ENCODE measurements at places on chromosomes 4 and X. TPM values are rescaled to one million over a fixed set of nuclear protein-coding genes. Genes with fewer than 3 reads are reported as not detected.

- H3K27me3 ChIP-seq: peaks cover 29% of the 10 kb centered on the region
- H3K27ac ChIP-seq: no peak overlapping the region
- no peaks in the 10 kb centered on the region for H3K36me3 ChIP-seq
- peaks cover 3% of the 10 kb centered on the region for H3K4me1 ChIP-seq
- DNase-seq: no peak
Observed at GRCh38 chrX:24285082-24285481, 28.8 kb downstream of the SUPT20HL2 start.

GRCh38 chr4:162461952-162462351, 298.2 kb upstream of the FSTL5 start:
- no peak overlapping the region for H3K4me3 ChIP-seq
- H3K4me1 ChIP-seq: no peaks in the 10 kb centered on the region
- DNase-seq: peak; percentile 27
- H3K27me3 ChIP-seq: no peaks in the 10 kb centered on the region
- H3K27ac ChIP-seq: no peak overlapping the region

The HTR2C gene
- not detected for total RNA-seq

- no peak within 1 kb of the TSS for H3K27ac ChIP-seq
- H3K4me3 ChIP-seq: peak within 1 kb of the TSS; percentile 44
- peak; percentile 74 for DNase-seq
- no peaks in the 10 kb centered on the region for H3K4me1 ChIP-seq
- H3K36me3 ChIP-seq: no peaks in the 10 kb centered on the region
Observed at GRCh38 chrX:51332188-51332942, at the start of gene NUDT10. Gene NUDT10 (plus strand): TSS chrX:51332822. CDS start chrX:51332966, 144 bp downstream.

The MAGEA2B gene
- total RNA-seq: not detected

GRCh38 chrX:18946157-18946556, 37.8 kb downstream of the PHKA2 start:
- H3K4me1 ChIP-seq: no peaks in the 10 kb centered on the region
- H3K4me3 ChIP-seq: no peak overlapping the region
- no peak for DNase-seq
- H3K27ac ChIP-seq: no peak overlapping the region
- H3K27me3 ChIP-seq: peaks cover 14% of the 10 kb centered on the region

The BEX1 gene
- total RNA-seq: 0.49 TPM

The CCDC158 gene
- 0.18 TPM for total RNA-seq

- H3K27me3 ChIP-seq: no peaks in the 10 kb centered on the region
- H3K36me3 ChIP-seq: no peaks in the 10 kb centered on the region
- no peaks in the 10 kb centered on the region for H3K4me1 ChIP-seq
- DNase-seq: no peak
Observed at GRCh38 chr4:23006756-23007155, 314.0 kb downstream of the GBA3 start.

DNA sequence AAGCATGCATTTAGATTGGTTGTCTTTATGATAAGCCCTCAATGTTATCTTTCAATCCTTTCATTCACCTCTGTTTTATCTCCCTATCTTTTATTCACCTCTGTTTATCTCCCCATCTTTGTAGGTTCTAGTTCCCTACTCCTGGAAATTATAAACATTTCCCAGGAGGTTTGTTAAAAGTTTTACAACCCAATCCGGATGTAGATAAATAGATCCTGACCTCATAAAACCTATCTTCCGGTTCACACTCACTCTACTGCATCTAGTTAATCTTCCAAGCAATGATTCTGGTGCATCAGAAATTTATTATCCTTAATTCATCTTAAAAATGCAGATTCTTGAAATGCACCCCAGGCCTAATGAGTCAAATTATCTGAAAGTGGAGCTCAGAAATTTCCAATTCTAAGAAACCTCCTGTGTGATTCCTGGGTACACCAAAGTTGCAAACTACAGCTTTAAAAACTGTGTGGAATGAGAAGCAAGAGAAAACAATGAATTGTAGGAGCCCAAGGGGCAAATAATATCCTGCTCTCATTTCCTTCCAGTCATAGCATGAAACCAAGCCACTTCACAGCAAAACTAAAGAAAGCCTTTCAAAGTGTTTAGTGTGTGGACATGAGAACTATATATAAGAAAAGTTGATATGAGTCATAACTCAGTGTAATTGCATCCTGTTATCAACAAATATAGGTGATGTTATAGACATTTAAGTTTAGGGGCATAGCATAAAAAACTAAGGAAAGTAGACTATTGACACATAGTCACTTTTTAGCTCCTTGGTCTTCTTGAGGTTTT, 51.1 kb upstream of the UGT8 start:
- no peaks in the 10 kb centered on the region for H3K4me1 ChIP-seq
- H3K27ac ChIP-seq: no peak overlapping the region
- no peak overlapping the region for H3K4me3 ChIP-seq
- no peak for DNase-seq
- no peaks in the 10 kb centered on the region for H3K27me3 ChIP-seq

DNA sequence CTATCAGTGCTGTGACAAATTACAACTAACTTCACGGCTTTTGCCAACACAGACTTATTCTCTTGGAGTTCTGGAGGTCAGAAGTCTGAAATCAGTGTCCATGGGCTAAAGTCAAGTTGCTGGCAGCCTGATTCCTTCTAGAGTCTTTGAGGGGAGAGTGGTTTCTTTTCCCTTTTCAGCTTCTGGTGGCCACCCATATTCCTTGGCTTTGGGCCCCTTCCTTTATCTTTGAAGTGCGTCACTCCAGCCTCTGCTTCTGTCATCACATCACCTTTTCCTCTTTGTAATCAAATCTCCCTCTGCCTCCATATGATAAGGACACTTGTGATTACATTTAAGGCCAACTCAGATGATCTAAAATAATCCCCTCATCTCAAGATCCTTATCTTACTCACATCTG, 9.0 kb downstream of the FAM114A1 start:
- no peak overlapping the region for H3K27ac ChIP-seq
- H3K27me3 ChIP-seq: no peaks in the 10 kb centered on the region
- H3K4me1 ChIP-seq: no peaks in the 10 kb centered on the region
- no peak for DNase-seq

The OTUD6A gene
- not detected for total RNA-seq

The DSPP gene
- total RNA-seq: under 0.01 TPM

GRCh38 chr4:184000457-184001396, 95.6 kb downstream of the STOX2 start:
- no peak for DNase-seq
- H3K4me1 ChIP-seq: no peaks in the 10 kb centered on the region
- H3K4me3 ChIP-seq: no peak overlapping the region
- H3K36me3 ChIP-seq: peaks cover 8% of the 10 kb centered on the region

The FRMPD4 gene
- total RNA-seq: 0.75 TPM

DNA sequence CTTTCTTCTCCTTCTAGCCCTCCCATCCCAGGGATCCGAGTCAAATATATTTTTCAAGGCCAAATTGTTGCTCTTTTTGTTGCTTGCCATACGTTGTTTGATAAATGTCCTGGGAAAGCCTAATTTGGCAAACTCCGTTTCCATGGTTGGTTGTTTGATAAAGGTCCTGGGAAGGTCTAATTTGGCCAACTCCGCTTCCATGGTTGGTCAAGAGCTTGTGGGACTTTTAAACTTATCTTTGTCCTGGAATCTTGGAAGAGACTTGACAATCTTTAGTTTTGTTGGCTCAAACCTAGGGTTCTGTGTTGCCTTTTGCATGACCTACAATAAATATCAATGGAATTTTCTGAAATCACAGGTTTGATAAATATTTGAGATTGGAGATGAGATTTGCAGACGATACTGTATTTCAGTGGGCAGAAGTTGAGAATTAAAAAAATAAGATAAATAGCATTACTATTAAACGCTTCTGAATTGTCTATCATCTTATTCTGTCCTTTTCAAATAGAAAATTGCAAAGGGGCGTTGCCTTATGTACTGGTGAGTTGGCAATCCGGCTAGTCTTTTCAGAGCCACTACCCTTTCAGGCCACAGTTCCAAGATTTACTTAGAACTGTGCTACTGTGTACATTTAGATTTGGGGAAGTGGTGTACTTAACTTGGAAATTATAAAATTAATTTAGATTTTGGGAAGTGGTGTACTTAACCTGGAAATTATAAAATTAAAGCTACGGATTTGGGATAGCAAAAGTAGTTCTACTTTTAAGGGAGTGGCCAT, 804 bp downstream of the OSTC start:
- H3K4me3 ChIP-seq: peak overlapping the region; percentile 74
- peak overlapping the region; percentile 91 for H3K27ac ChIP-seq
- H3K4me1 ChIP-seq: peaks cover 4% of the 10 kb centered on the region
- peaks cover 2% of the 10 kb centered on the region for H3K36me3 ChIP-seq
- DNase-seq: peak; percentile 43

- H3K4me1 ChIP-seq: no peaks in the 10 kb centered on the region
- H3K4me3 ChIP-seq: no peak overlapping the region
- H3K36me3 ChIP-seq: no peaks in the 10 kb centered on the region
- no peaks in the 10 kb centered on the region for H3K27me3 ChIP-seq
Observed at GRCh38 chr4:73916172-73916925, 47.2 kb downstream of the CXCL1 start.

DNA sequence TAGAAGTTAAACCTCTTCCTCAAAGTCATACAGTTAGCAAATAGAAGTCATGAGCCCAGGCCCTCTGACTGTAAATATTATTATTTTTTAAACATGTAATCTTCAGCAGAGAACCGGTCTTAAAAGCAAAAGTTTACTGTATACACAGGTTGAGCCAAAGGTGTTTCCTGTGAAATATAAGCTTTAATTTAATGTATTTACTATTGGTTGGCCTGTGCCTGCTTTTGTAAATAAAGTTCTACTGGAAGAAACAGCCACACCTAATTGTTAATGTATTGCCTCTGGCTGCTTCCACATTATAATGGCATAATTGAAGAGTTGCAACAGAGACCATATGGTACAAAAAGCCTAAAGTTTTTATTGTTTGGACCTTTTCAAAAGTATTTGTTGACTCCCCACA, 61.0 kb upstream of the PRDM8 start:
- no peak for DNase-seq
- no peaks in the 10 kb centered on the region for H3K27me3 ChIP-seq
- H3K36me3 ChIP-seq: no peaks in the 10 kb centered on the region
- H3K4me3 ChIP-seq: no peak overlapping the region

- no peaks in the 10 kb centered on the region for H3K36me3 ChIP-seq
- no peak overlapping the region for H3K4me3 ChIP-seq
- peaks cover 3% of the 10 kb centered on the region for H3K4me1 ChIP-seq
- no peak overlapping the region for H3K27ac ChIP-seq
- no peak for DNase-seq
Observed at GRCh38 chr4:57077550-57078343, 32.4 kb downstream of the IGFBP7 start.

- no peak overlapping the region for H3K4me3 ChIP-seq
- no peaks in the 10 kb centered on the region for H3K36me3 ChIP-seq
- H3K4me1 ChIP-seq: no peaks in the 10 kb centered on the region
Observed at GRCh38 chrX:7272346-7272745, 124.4 kb upstream of the PUDP start.

- DNase-seq: peak; percentile 94
- no peaks in the 10 kb centered on the region for H3K36me3 ChIP-seq
- H3K27ac ChIP-seq: peak overlapping the region; percentile 74
- peaks cover 27% of the 10 kb centered on the region for H3K27me3 ChIP-seq
- H3K4me1 ChIP-seq: peaks cover 13% of the 10 kb centered on the region
- no peak overlapping the region for H3K4me3 ChIP-seq
Observed at GRCh38 chrX:39336671-39337311, 535.5 kb downstream of the MID1IP1 start.

The ADH1C gene
- total RNA-seq: 9.4 TPM

DNA sequence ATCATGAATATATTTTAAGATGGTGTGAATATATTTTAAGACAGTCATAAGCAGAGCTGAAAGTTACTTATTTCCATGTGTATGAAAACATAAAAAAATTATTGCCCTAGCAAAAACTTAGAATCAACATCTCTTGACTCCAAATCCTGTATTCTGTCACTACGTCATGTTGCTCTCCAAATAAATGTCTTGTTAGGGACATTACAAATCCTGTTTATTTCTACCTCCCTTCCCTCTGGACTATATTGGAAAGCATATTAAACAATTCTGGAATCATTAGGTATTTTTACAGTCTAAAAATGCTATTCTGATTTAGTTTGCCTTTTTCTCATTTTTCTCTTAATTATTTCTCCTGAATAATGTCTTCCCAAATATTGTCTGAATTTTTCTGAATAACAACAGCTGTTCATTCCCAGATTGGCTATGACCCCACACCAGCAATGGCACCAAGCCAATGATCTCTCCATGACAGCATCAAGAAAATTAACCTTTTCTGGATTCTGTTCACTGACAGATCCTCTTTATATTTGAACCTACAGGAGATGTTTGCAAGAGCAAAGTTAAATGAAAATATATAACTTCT, 523.1 kb downstream of the IQCM start:
- peak overlapping the region; percentile 33 for H3K27ac ChIP-seq
- peaks cover 9% of the 10 kb centered on the region for H3K4me1 ChIP-seq
- no peaks in the 10 kb centered on the region for H3K27me3 ChIP-seq
- no peak overlapping the region for H3K4me3 ChIP-seq
- H3K36me3 ChIP-seq: no peaks in the 10 kb centered on the region

GRCh38 chrX:103488332-103488731, 31.0 kb downstream of the RAB40A start:
- H3K27ac ChIP-seq: no peak overlapping the region
- H3K27me3 ChIP-seq: peaks cover 4% of the 10 kb centered on the region
- H3K36me3 ChIP-seq: no peaks in the 10 kb centered on the region
- no peak overlapping the region for H3K4me3 ChIP-seq
- no peaks in the 10 kb centered on the region for H3K4me1 ChIP-seq

GRCh38 chr4:184384056-184384809, 90.1 kb downstream of the IRF2 start:
- peak overlapping the region; percentile 71 for H3K27ac ChIP-seq
- H3K27me3 ChIP-seq: no peaks in the 10 kb centered on the region
- DNase-seq: peak; percentile 84

DNA sequence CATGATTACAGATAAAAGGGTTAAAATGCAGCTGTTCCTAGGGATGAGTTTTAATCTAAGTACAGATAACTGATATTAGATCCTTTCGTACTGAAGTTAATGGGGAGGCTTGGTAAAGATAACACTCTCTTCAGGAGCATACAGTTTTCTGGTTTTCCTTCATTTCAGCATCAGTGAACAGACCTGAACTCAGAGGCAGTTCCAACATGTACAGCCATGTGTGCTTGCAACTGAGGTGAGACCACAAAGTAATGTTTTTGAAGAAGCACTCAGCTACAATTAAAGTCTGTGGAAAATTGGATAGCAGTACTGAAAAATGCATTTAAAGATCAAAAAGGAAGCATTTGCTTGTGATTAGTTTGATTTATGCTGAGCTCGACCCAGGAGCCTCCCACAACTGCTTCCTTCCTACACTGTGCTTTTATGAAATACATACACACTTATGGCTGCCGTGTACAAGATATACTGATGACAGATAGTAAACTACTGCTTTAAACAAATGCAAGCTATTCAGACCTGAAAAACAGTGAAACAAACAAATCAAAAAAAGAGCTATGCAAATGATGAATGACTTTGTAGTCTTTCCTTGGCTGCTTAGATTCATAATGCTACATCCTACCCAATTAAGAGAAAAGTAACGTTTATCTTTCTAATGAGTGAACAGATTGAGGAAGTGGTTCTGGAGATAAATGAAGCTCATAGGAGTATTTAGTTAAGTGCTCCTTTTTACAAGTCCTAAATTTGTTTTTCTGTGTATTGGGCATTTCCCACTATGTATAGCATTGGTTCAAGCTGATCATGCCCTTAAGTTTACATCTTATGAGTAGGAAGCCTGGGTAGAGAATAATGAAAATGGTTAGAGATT, 68.4 kb downstream of the PDLIM5 start:
- no peaks in the 10 kb centered on the region for H3K4me1 ChIP-seq
- no peaks in the 10 kb centered on the region for H3K36me3 ChIP-seq
- no peak overlapping the region for H3K27ac ChIP-seq
- no peaks in the 10 kb centered on the region for H3K27me3 ChIP-seq
- no peak overlapping the region for H3K4me3 ChIP-seq
- no peak for DNase-seq

- peaks cover 14% of the 10 kb centered on the region for H3K4me1 ChIP-seq
- no peak overlapping the region for H3K4me3 ChIP-seq
- H3K36me3 ChIP-seq: peaks cover 15% of the 10 kb centered on the region
- H3K27ac ChIP-seq: peak overlapping the region; percentile 62
- peak; percentile 53 for DNase-seq
Observed at GRCh38 chr4:75698162-75698962, 25.2 kb upstream of the G3BP2 start.
